ENCODE measurements at places on chromosomes 1 and 21.
A peak's percentile ranks its signal among the peaks of the same experiment; 100 is the strongest.

- no peak for DNase-seq
These were observed 15.3 kb downstream of the SLC35F3 start for GRCh38 chr1:233919786-233920185.

DNA sequence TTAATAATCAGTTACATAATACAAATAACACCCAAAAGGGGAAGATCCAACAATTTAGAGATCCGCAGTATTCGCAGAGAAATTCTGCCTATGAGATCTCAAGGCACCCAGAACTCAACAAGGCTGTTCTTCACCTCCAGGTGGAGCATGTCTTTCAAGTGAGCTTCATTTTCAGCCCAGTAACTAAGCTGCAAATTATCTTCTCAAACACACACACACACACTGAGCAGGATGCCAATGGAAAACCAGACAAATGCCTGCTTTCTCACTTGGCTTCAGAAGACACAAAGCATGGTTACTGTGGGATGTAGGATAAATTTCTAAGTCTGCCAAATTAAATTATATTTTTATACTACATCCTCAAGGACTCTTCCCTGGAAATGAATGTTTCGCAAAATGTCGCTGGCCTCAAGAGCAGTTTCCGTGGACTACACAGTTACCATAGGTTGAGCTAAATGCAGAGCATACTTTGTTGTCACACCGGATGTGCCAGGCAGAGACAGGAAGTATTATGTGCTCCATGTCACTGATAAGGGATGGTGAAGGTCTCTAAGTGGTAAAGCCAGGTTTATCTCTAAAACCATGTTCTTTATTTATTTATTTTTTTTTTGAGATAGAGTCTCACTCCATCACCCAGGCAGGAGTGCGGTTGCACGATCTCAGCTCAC, 30.3 kb downstream of the UBR4 start:
- DNase-seq, result peak; percentile 17

- DNase-seq, result no peak
These were observed 48.5 kb upstream of the NRDC start for GRCh38 chr1:51927029-51927428.

GRCh38 chr1:209688746-209689234, 13.6 kb downstream of the G0S2 start:
- DNase-seq, result peak; percentile 65

- peak; percentile 89 for DNase-seq
These were observed 207.8 kb downstream of the SLC45A1 start for GRCh38 chr1:8525558-8526275.

GRCh38 chr1:103783944-103784377, 34.3 kb downstream of the AMY1C start:
- no peak for DNase-seq

DNA sequence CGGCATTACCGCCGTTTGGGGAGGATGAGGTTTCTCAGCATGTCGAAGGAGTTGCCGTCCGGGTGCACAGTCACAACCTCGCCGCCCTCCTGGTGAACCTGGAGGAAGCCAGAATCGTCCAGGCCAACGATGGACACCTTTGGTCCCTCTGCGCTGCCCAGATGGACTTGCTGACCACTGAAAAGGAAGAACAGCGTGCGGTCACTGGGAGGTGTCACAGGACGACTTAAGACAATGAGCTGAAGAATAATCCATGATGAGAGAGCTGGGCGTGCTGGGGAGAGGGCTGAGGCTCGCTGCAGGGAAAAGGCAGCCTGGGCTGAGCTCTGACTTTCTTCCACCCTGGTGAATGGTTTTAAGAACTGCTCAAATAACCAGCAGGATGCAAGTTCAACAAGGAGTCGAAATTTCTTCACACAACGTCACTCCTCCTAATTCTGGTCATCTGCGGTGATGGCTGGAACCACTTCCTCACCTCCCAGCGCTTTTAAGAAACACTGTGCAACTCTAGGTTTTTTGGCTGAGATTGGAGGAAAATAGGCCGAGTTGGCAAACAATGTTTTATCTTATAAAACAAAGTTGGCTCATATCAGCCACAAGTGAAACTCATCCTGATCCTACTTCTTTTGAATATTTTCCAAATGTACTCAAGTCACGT, 55.5 kb downstream of the SIM2 start:
- no peak for DNase-seq

DNA sequence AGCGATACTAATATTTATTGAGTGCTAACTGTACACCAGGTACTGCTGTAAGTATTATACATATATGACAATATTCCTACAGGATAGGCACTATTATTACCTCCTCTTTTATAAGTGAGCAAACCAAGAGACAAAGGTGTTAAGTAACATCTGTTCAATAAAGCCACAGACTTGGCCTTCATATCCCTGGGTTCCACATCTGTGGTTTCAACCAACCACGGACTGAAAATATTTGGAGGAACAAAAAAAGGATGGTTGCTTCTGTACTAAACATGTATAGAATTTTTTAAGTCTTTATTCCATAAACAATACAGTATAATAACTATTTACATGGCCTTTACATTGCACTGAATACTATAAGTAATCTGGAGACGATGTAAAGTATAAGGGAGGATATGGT, 95.1 kb downstream of the RERE start:
- no peak for DNase-seq

- no peak for DNase-seq
These were observed 55.5 kb upstream of the FOXO6 start for GRCh38 chr1:41305576-41306363.

GRCh38 chr1:95561346-95561745, 327.3 kb downstream of the RWDD3 start:
- no peak for DNase-seq

DNA sequence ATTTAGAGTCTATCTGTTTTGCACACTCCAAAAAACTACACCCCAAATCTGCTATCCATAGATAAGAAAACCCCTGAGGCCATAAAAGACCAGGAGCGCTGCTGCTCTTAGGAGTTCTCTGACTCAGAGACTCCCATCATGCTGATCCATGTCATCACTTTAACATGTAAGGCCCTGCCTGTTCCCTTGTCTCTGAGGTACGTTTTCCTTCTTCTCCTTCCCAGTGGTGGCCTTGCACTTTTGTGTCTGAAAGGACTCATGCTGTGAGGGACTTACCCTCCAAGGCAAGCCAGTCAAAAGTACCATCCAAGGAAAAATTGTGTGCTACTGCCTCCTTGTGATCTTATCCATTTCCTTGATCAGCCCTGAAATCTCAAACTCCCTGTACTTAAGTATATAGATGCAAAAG, 427.4 kb upstream of the NCAM2 start:
- no peak for DNase-seq

DNA sequence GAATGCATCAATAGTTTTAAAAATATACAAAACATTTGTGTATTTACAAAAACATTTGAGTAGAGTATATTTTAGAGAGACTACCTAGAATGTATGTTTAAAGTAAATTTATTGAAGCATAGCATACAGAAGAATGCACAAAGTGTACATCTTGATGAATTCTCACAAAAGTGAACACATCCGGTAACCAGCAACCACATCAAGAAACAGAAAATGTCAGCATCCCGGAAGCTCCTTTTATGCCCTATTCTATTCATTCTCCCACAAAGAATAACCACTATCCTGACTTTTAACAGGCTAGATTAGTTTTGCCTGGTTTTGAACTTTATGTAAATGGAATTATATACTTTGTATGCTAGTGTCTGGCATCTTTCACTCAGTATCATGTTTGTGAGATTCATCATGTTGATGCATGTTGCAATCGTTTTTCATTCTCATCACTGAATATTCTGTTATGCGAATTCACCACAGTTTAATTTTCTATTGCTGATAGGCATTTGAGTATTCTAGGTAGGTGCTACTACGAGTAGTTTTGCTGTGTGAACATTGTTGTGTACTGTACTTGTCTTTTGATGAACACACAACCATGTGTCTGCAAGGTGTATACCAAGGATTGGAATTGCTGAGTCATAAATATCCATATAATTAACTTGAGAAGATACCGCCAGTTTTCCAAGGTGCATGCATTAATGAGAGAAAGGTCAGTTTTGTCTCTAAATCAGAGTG, 75.4 kb downstream of the CACHD1 start:
- DNase-seq, result no peak
